ENCODE measurements at places on chromosomes 13 and 19. TPM values are rescaled to one million over a fixed set of nuclear protein-coding genes. Genes with fewer than 3 reads are reported as not detected.

GRCh38 chr19:30160426-30160825 is 211.8 kb upstream of the ZNF536 start:
- DNase-seq: no peak

- DNase-seq: no peak
Observed at GRCh38 chr13:100244431-100244830, 155.5 kb downstream of the PCCA start.

DNA sequence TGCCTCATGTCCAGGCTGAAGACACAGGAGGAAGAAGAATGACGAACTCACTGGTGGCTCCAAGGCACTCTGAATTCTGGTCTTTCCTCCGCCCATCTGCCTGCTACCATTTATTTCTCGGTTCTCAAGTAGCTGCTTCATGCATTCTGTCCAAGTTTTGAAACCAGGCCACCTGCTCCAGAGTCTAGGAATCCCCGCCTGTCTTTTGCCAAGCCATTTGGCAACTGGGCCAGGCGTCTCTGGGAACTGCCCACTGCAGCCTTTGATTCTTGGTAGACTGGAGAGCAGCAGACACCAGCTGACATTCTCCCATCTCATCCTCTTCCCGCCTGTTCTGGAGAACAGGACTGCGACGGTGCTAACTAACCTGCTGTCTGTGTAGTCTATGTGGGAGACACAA is 10.8 kb downstream of the SLC35E1 start:
- no peak for DNase-seq

- peak; percentile 45 for DNase-seq
Observed at GRCh38 chr19:51550848-51551672, 19.6 kb upstream of the SIGLEC6 start.

GRCh38 chr13:27854606-27855005 is 62.3 kb downstream of the GSX1 start:
- DNase-seq: no peak

- DNase-seq: peak; percentile 86
Observed at GRCh38 chr19:41175801-41176777, 16.9 kb upstream of the CYP2S1 start.

GRCh38 chr13:36903925-36904595 is 16.0 kb downstream of the SMAD9 start:
- DNase-seq: no peak

DNA sequence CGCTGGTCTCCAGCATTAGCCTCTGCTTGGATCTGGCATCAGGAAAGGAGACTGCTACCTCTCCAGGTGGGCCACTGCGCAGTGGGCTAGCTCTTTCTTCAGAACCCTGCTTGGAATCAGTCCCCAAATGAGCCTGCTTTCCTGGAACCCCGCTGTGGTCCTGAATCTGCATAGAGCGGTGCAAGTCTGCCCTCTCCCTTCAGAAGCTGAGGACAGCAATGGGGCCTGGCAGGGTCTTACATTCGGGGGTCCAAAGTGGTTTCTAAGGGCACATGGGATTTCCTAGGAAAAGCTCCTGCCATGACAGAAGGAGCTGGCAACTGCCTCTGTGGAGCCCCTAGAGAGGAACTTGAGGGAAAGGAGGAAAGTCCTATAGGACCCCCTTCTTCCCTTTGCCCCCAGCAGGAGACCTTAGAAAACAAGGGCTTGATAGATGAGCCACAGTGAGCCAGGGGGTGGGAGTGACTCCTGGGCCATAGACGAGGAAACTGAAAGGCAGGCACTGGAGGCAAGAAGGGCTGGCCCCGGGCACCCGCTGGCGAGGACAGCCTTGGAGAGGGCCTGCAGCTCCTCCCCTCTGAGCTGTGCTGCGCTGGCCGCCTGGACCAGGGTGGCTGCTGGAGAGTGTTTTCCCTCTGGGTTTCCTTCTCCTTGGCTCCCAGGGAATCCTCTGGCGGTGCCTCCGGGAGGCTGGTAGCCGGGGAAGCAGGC is 1.4 kb upstream of the VSTM2B start:
- no peak for DNase-seq

GRCh38 chr13:97221466-97221865 is 667 bp upstream of the MBNL2 start:
- no peak for DNase-seq

DNA sequence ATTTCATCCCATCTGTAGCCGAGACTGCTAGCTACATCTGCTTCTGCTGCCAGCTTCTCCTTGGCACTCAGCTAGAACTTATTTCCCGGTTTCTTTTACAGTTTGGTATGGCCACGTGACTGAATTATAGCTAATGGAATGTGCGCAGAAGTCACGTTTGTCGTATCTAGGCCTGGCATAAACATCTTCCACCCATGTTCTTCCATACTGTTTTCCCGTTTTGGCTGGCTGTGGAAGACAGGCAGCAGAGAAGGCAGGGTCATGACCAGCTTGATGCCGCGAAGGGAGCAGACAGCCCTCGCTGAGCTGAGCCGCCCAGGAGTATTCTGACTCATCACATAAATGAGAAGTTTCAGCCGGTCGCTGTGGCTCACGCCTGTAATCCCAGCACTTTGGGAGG is 186.7 kb downstream of the RFC3 start:
- DNase-seq: no peak

- no peak for DNase-seq
Observed at GRCh38 chr19:55289117-55289796, 5.5 kb downstream of the BRSK1 start.

GRCh38 chr13:27533155-27533643 is 82.8 kb upstream of the MTIF3 start:
- peak; percentile 85 for DNase-seq

- no peak for DNase-seq
Observed at GRCh38 chr13:113536461-113537110, 46.1 kb upstream of the DCUN1D2 start.

DNA sequence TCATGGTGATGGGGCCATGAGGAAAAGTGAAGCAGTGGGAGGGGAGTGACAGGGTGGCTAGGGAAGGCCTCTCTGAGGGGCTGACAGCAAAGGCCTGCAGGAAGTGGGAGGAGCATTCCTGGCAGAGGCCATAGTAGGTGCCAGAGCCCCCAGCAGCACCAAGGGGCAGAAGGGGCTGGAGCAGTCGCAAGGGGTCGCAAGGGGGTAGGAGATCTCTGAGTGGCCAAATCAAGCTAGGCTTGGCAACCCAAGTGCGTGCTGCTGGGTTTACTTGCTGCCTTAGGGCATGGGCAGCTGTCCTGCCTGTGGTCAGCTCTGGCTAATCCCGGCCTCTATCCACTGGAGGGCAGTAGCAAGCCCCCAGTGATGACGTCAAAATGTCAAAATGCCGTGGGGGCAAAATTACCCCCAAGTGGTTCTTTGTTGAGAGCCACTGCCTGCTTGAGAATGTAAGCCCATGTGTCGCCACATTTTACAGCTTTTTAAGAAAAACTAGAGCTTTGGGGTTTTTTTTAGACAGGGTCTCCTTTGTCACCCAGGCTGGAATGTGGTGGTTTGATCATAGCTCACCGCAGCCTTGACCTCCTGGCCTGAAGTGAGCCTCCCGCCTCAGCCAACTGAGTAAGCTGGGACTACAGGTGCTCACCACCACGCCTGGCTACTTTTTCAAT is 11.8 kb downstream of the CCDC97 start:
- DNase-seq: no peak

DNA sequence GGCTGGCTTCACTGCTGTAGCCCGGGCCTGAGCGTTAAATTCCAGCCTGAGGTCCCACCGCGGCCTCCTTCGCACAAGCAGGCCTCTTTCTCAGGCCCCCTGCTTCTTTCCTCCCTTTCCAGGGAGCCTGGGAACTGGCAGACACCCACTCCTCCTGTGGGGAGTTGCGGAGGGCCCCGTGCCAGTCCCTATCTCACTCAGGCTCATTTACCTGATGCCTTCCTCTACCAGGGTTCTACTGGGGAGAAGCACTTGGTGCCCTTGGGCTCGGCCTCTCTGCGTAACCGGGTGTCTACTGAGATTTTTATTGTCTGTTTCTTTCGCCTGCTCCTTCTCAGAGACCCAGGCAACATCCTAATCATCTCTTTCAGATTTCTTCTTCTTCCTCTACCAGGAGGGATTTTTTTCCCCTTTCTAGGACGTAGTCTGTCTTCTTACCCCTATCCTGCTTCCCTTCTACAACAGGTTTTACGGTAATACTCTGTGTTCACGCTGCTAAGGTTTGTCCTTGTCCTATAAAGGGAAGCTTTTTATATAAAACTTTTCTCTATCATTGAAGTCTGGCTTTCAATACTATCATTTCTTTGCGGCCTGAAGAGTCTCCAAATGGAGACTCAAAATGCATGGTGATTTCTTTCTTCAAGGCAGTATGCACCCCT is 135.4 kb upstream of the GPR12 start:
- DNase-seq: no peak

DNA sequence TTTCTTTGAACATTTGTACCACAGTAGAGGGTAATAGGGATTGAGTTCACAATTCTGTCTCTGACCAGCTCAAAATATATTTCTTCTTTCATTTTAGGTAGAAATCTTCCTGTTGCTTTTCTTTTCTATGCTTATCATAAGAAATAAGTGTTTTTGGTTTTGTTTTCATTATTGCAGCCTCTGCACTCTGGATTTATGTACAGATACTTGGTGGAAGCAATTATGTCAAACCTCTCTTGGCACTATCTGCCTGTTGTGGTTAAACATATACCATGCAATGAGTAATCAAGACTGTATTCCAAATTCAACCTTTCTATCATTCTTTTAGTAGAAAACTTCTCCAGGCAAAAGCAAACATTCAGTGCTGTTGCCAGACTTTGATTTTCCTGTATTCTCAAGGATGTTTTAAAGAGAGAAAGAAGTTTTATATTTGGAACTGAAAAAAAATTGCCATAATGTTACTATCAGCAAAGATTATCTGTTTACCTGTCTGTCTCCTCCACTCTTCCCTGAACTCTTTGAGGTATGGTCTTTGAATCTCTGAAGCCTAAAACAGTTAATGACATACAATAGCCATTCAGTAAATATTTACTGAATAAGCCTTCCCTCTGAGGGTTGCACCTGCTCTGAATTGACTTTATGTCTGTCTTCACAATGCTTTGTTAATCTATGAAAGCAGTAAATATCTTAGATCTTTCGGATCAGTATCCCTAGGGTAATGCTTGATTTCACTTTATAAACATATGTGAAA is 612.5 kb upstream of the PRR20A start:
- DNase-seq: no peak

GRCh38 chr13:106532111-106532929 is 3.1 kb downstream of the EFNB2 start:
- no peak for DNase-seq

DNA sequence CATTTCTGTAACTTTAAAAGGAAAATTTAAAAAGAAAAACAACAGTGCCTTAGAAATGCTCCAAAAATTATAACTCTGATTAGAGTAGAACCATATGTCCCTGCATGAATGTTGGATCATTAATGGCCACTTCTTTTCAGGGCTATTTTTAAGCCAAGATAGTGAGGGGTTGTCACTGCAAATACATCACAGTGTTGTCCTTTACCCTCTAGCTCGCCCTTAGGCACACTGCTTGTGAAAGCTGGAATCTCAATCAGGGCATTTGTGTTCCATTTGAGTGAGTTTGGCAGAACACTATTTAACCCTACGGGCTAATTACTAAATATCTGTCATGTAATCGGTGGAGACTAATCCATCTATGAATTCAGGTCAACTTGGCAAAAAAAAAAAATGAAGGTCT is 212.2 kb downstream of the NHLRC3 start:
- no peak for DNase-seq

DNA sequence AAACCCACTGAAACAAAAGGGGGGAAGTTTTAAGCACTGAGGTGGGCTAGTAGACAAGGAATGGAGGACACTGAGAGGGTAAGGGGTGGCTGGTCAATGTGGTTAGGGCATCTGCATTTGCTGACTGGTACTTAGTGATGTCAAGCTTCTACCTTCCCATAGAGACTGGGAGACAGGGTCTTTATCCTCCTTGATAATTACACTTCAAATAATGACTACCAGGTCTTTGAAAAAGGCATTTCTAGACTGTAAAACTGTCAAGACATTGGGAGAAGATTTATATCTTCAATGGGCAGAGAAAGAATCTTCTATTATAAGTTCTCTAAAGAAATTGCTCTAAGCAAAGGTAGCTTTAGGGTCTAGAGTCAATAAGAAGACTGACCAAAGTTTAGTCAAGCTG is 1490.8 kb upstream of the PCDH20 start:
- no peak for DNase-seq

- no peak for DNase-seq
Observed at GRCh38 chr13:100602493-100603111, 14.0 kb upstream of the GGACT start.

Gene FPR1
- not detected for total RNA-seq

Gene USE1
- total RNA-seq: 29.8 TPM

Gene NANOS3
- 1.9 TPM for total RNA-seq

Gene ZNF813
- total RNA-seq: 5.2 TPM

Gene B3GNT3
- total RNA-seq: not detected

Gene ACER1
- not detected for total RNA-seq

Gene SLC10A2
- total RNA-seq: not detected

Gene ZNF829
- 4.8 TPM for total RNA-seq

Gene ZNF155
- total RNA-seq: 4.6 TPM

Gene RCBTB1
- total RNA-seq: 16.2 TPM

Data from activated CD4-positive, alpha-beta T cell treated with anti-CD3 and anti-CD28 coated beads, Interleukin-2, amount 10 ng/mL, durations not matched to agents 24 days and 14 days (primary cell).